Right renal pelvis (tissue), 4 donors: ENCODE measurements at places on chromosomes 2 and 18. TPM values are rescaled to one million over a fixed set of nuclear protein-coding genes. Genes with fewer than 3 reads are reported as not detected.

- DNase-seq: no peak
Measured at GRCh38 chr2:108073415-108074072, 87.2 kb downstream of the SLC5A7 start.

DNA sequence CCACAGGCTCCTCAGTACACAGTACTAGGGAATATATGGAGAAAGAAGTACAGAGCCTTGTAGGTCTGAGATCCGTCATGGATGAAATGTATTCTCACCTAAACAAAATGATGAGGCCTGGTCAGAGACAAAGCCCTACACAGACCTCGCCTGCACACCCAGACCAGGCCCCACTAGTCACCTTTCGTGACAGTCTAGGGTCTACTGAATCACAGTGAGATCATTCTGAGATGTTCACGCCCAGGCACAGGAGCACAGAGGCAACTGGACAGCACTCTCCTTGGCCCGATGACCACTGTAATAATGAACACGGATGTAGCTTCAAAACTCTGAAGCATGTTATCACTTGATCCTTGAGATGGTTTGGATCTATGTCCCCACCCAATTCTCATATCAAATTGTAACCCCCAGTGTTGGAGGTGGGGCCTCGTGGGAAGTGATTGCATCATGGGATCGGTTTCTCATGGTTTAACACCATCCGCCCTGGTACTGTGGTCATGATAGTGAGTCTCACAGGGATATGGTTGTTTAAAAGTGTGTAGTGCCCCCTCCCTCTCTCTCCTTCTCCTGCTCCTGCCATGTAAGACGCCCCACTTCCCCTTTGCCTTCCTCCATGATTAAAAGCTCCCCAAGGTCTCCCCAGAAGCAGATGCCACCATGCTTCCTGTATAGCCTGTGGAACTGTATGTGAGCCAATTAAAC is 15.1 kb downstream of the DOCK10 start:
- no peak for DNase-seq

Gene MATN3
- polyA plus RNA-seq: 3.3 TPM

- no peak for DNase-seq
Measured at GRCh38 chr2:110804433-110804832, 72.1 kb downstream of the ACOXL start.

Gene NEU2
- polyA plus RNA-seq: not detected

GRCh38 chr2:200962811-200963123 is 693 bp downstream of the ORC2 start:
- no peak for DNase-seq

DNA sequence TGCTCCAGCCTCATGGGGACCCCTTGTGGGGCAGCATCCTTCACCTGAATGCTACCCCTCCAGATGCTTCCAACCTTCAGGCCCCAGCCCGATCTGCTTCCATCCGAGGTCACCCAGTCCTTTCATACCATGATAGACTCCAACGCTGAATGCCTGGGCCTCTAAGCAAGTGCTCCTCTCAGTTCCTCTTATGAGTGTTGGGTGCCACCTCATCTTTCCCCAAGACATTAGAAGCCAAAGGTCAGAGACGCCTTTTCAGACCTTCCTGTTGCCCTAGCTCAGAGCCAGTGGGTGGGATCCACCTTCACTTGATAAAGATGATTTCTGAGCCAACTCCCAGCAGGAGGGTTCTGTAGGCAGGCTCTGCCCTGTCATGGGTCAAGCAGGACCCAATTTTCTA is 174.5 kb upstream of the MGAT5 start:
- no peak for DNase-seq

Gene BCL2
- polyA plus RNA-seq: 28.8 TPM

Gene MAP3K19
- polyA plus RNA-seq: 0.53 TPM

Gene IRS1
- 15.3 TPM for polyA plus RNA-seq

GRCh38 chr2:233460726-233461441 is 105.7 kb downstream of the USP40 start:
- DNase-seq: no peak

Gene ZCCHC2
- polyA plus RNA-seq: 16.4 TPM

Gene RGPD3
- 0.10 TPM for polyA plus RNA-seq

DNA sequence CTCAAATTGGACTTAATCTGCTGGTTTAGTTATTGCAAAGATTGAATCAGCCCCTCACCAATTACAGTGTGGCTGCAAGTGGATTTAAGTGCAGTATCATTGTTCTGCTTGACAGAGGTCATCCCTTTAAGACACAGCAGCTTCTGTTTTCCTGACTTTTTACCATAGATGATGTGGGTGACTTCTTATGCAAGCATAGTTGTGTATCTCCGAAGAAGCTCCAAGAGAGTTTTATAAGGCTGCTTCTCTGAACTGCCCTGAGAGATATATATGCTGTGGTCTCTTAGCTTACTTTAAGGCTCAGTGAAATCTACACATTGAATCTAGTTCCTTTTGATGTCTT is 3.5 kb downstream of the TRIB2 start:
- DNase-seq: no peak

DNA sequence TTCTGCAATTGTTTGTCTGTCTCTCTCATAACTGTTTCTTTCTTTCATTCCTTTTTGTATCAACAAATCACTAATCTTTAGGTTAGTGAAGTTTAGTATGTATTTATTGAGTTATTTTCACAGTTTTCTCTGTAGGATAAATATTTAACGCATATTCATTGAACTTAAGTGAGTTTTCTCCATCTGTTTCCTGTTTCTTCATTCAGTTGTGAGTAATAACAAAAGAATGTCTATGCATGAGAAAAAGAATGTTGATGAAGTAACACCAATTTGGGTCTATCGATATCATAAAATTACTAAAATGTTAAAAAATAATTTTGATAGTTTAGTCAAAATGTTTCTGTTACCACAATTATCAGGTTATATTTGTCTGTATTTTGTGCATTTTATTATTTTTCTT is 948.0 kb downstream of the DSC3 start:
- DNase-seq: no peak

DNA sequence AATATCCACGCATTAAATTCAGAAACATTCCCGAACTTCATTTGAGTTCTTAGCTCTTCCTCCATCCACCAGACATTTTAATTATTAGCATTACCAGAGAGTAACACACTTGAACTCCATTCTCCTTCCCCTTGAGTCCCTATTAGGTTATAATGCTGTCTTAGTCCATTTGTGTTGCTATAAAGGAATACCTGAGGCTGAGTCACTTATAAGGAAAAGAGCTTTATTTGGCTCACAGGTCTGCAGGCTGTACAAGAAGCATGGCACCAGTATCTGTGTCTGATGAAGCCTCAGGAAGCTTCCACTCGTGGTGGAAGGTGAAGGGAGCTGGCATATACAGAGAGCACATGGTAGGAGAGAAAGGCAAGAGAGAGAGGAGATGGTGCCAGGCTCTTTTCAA is 25.4 kb downstream of the TBC1D8 start:
- DNase-seq: no peak

Gene MAB21L4
- 1.4 TPM for polyA plus RNA-seq

Gene LIMS4
- polyA plus RNA-seq: 2.4 TPM

DNA sequence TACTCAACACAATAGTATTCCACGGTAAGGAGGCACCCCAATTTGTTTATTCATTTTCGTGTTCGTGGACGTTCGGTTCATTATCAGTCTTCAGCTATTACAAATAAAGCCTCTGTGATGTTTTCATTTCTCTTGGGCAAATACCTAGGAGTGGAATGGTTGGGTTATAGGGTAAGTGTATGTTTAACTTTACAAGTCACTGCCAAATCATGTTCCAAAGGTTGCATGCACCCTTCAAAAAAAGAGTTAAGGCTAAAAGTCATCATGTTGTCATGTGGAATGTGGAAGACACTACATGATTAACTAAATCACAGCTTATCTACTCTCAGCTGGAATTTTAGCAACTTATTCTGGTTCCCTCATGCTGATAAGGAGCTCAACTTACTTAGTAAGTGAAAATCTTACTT is 15.8 kb downstream of the INO80C start:
- DNase-seq: no peak

Gene TMEM169
- 16.7 TPM for polyA plus RNA-seq
